ENCODE measurements at places on chromosomes 3 and 15.

GRCh38 chr15:76286271-76286879 lies 24.9 kb downstream of the ETFA start:
- no peak for DNase-seq

GRCh38 chr3:40645883-40646282 lies 121.1 kb downstream of the ZNF621 start:
- DNase-seq, result no peak

DNA sequence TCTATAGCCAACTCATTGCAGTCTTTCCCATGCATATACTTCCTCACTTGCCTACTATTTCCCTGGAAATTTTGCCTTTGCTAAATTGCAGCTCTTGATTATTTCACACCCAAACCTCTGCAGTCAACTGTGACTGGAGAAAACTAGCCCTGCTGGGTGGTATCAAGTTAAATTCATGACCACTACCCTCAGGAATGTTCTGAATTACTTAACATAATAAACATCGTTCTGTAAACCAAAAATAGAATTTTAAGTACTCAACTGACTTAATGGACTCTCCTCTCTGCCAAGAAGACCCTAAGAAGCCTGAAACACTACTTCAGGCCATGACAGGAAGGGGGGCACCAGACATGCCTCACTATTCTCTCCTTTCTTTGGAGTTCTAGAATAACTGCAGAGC lies 1278.0 kb upstream of the GBE1 start:
- DNase-seq, result no peak

DNA sequence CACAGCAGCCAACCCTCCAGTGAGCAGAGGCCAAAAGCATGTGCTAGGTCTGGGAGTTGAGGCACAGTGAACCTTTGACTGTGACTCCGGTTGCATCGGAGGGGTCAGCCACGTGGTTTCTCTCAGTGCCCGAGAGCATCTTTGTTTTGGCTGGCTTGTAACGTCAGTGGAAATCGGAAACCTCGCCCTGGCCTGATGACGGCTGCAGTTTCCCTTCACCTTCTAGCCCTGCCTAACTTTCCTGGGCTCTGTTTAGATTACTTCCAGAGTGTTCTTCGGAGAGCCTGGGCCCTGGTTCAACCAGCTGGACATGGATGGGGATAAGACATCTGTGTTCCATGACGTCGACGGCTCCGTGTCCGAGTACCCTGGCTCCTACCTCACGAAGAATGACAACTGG lies 56.6 kb downstream of the MESD start:
- DNase-seq, result no peak

DNA sequence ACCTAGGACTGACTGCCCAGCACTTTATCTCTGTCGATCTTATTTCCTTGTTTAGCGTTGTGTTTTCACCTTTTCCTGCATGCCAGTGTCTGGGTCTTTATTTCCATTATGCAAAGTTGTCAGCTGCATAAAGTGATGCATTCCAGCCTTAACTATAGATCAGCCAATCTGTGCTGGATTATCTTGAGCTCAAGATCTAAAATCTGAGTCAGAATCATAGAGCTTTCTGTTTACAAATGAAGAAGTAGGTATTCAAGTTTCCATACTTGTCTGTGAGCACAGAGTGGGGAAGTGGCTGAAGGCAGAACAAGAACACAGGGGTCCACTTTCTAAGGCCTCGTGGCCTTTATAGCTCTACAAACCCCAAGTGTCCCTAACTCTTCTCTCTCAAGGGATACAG lies 82.4 kb upstream of the PLCL2 start:
- no peak for DNase-seq

DNA sequence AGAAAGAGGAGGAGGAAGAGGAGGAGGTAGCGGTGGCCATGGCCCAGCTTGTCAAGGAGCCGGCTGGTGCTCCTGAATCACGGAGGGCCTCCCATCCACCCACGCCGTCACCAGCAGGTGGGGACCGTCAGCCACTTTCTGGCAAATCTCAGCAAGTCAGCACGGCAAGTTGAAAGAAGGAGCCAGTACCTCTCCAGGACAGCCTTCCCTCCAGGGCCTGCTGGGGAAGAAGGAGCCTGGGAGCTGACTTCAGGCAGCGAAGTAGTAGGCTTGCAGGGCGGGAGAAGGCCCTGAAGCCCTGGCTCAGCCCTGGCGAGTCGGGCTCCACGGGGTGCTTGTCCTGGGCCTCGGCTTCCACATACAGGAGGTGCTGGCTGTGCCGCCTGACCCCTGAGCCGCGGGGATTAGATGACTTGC lies 99.2 kb upstream of the TRPM1 start:
- no peak for DNase-seq

- no peak for DNase-seq
These were observed 657 bp downstream of the PATL2 start for GRCh38 chr15:44710236-44711095.

DNA sequence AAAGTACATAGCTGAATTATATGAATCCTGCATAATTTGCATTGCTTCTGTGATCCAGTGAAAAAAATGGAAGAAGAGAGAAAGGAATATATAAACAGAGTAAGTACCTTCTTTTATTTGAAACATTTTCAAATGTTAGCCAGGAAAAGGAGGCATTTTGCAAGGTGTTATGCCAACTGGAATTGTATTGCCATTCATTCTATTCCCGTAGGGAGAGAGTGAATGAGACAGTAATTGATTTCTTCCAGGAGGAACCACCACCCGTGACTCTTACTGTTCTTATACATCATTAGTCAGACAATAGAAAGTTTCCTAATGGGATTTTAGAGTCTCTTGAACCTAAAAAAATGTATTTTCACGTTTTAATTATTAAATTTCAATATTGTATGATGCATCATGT lies 324.1 kb upstream of the ALCAM start:
- DNase-seq, result no peak

- no peak for DNase-seq
These were observed 260.5 kb downstream of the PYDC2 start for GRCh38 chr3:191721390-191721861.
